HFF-Myc (cell line): ENCODE measurements at places on chromosomes 4 and X.

- DNase-seq = no peak
Observed at GRCh38 chr4:77776182-77777134, 42.7 kb downstream of the CNOT6L start.

DNA sequence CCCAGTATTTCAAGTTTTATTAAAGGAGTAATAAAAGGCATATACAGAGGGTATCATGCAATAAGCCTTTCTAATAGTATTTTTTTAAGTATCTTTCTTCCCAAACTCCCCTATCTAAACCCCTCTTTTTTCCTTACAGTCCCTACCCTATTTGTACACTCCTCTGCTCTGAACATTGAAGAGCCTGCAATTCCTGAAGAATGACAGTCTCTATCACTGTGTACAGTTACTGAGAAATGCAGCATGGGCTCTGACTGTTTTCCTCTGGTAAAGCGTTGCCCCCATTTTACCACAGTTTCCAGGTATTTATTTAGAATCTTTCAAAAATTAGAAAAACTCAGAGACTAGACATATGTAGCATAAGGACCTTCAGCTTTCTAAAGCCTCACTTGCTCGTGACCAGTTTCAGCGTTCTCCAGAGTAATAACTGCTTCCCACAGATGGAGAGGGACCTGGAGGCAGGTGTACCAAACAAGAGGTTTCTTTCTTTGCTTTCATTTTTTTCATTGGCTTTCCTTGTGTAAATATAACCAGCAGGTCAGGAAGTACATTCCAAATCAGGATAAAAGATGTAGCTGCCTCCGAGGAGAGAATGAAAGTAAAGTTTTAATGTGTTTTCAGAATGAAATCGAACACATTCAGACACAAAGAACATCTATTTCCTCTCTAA lies 230.8 kb downstream of the CFAP299 start:
- DNase-seq = no peak

GRCh38 chrX:69218407-69218997 lies 53.2 kb upstream of the PJA1 start:
- DNase-seq = no peak

DNA sequence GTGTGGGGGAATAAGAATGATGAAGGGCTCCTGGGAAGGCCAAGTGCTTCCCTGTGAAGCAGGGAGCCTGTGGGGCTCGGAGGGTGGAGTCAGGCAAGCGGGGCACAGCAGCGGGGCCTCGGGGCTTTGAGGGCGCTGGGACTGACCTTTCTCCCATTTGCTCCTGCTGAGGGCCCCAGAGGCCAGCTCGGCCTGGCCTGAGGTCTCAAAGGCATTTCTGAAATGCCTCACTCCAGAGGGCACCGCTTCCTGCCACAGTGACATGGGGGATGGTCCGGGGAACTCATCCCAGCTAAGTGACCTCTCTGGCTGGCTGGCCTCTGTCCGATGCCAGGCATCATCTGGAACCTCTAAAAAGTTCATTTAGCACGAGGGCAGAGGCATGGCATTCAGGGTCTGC lies 98.8 kb upstream of the STX18 start:
- no peak for DNase-seq

- no peak for DNase-seq
Observed at GRCh38 chr4:109211671-109212070, 90.8 kb downstream of the COL25A1 start.

DNA sequence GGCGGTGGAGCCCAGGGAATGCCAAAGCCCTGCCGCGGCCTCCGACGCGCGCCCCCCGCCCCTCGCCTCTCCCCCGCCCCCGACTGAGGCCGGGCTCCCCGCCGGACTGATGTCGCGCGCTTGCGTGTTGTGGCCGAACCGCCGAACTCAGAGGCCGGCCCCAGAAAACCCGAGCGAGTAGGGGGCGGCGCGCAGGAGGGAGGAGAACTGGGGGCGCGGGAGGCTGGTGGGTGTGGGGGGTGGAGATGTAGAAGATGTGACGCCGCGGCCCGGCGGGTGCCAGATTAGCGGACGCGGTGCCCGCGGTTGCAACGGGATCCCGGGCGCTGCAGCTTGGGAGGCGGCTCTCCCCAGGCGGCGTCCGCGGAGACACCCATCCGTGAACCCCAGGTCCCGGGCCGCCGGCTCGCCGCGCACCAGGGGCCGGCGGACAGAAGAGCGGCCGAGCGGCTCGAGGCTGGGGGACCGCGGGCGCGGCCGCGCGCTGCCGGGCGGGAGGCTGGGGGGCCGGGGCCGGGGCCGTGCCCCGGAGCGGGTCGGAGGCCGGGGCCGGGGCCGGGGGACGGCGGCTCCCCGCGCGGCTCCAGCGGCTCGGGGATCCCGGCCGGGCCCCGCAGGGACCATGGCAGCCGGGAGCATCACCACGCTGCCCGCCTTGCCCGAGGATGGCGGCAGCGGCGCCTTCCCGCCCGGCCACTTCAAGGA lies at the start of gene FGF2:
FGF2 (plus strand) TSS at position 279 of the 705 bp plus-strand sequence; CDS start at position 623, 344 bp downstream.
- no peak for DNase-seq

- no peak for DNase-seq
Observed at GRCh38 chr4:161356351-161356750, 807.4 kb downstream of the FSTL5 start.

GRCh38 chr4:20754036-20754435 lies 53.8 kb downstream of the PACRGL start:
- DNase-seq = no peak
